ENCODE measurements at places on chromosomes 2 and 18. TPM values are rescaled to one million over a fixed set of nuclear protein-coding genes. Genes with fewer than 3 reads are reported as not detected.

GRCh38 chr2:11346023-11346482 lies 1.6 kb upstream of the ROCK2 start:
- DNase-seq: no peak

- DNase-seq: no peak
Observed at GRCh38 chr2:37421686-37422085, 77.3 kb downstream of the QPCT start.

DNA sequence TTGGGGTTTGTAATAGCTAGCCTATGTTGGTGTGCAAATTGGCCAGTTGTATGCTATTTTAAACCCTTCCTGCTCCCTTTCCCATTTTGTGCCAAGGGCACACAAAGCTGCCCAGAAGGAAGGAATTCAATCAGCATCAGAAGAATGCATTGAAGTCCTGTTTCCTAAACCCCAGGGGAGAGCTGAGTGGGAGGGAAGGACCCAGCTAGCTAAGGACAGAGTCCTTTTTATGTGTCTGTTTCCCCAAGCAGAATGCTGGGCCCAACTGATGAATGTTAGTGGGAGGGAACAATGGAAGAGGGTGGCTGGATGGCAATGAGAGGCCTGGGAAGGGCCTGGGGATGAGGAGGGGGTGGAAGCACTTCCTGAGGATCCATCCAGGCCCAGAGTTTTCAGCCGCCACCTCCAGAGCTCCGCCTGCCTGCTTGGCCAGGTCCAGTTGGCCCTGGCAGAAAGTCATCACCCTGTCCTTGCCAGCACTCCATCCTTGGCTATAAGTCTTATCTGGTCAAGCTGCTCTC lies 32.7 kb downstream of the MEX3C start:
- DNase-seq: no peak

GRCh38 chr2:238703436-238703835 lies 144.4 kb upstream of the TWIST2 start:
- DNase-seq: no peak

DNA sequence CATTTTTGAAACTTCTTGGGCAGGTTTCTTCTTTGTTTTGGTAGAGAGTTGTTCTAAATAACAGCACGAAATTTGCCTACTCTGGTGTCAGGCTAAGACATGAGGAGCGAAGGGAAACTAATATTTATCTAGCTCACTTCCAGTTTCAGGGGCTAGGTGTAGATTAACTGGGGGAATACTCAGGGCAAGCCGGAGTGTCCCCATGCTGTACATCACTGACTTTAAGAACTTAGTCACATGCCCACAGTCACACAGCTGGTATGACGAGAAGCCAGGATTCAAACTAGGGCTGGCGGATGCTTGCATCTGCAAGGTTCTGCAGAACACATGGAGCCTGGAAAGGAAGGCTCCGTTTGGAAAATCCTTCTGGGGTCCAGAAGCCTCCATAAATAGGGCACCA lies 133.3 kb downstream of the ALPK2 start:
- DNase-seq: no peak

DNA sequence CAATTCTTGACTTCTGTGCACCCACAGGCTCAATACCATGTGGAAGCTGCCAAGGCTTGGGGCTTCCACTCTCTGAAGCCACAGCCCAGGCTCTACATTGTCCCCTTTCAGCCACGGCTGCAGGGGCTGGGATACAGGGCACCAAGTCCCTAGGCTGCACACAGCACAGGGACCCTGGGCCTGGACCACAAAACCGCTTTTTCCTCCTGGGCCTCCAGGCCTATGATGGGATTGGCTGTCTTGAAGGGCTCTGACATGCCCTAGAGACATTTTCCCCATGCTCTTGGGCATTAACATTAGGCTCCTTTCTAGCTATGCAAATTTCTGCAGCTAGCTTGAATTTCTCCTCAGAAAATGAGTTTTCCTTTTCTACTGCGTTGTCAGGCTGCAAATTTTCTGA lies 29.7 kb downstream of the NUP35 start:
- DNase-seq: no peak

GRCh38 chr2:208101716-208102631 lies 22.4 kb downstream of the CRYGD start:
- DNase-seq: no peak

- DNase-seq: no peak
Observed at GRCh38 chr2:190679813-190680591, 31.1 kb downstream of the NAB1 start.

DNA sequence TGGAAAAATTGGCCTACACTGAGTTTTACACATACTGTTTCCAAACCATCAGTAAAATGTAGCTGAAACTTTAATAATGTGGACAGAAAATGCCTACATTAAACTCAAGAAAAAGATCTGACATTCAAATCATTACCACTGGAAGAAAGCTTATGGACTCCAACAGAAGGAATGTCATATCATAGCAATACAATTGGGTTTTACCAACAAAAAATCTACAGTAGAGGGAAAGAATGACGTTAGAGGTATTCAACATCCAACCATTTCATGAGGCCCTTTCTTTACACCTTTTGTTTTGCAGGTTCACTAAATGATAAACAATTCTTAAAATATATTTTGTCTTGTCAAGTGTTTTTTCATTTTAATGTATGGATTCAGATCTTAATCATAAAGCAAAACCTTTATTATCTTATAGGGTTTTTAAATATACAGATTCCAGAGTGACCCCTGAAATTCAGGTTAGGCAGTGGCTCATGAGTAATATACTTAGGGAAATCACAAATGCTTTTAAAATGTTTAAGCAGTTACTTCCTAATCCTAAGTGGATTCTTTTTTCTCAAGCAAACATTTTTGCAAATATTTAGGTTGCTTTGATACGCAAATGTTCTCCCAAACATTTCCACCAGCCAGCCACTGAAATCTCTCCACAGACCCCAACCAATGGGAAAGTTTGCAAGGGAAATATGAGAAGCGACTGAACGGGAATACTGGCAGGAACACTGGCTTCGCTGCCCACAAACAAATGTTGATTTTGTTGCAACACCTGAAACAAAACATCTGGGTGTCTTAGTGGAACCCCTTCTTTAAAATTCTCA lies 168.7 kb downstream of the TCF4 start:
- no peak for DNase-seq

- no peak for DNase-seq
Observed at GRCh38 chr2:108377815-108378630, at the start of gene SULT1C4. SULT1C4 (plus strand) TSS chr2:108377954; CDS start chr2:108378338, 384 bp downstream.

GRCh38 chr18:43405097-43405496 lies 127.8 kb upstream of the SYT4 start:
- no peak for DNase-seq

DNA sequence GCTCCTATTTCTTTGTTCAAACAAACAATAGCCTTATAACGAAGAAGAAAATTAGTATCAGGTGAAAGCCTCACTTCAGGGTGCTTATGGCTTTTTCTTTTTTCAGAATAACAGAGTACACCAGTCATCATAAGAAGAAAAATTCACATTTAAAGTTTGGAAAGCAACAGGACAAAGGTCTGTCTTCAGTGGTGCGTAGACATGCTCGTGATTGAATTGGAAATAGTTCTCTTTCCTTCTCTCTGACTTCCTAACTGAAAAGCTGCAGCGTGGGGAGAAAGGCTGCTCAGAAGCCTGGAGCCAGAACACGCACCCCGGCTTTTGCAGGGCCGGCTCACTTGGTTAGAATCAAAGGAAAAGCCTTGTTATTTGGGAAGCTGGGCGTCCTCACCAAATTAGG lies 127.6 kb upstream of the ZNF516 start:
- DNase-seq: no peak

DNA sequence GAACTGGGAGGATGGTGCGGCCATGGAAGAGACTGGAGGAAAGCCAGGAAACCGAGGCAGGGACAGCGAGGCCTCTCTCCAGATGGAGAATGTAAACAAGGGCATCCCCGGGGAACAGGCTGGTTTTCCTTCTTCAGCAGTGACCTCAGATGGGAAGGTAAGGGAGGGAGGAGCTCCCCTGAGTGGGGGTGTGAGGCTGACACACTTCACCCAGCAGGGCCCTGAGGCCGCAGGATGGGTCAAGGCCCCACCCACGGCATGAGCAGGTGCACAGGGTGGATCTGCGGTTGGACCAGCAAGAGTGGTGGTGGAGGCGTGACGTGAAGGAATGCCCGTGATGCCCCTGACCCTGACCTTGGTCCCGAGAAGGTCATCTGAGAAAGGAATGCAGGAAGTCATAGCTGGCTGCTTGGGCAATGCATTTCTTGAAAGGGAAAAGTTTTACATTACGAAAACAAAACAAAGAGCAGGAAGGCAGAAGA lies 48.1 kb downstream of the ADCY3 start:
- no peak for DNase-seq

DNA sequence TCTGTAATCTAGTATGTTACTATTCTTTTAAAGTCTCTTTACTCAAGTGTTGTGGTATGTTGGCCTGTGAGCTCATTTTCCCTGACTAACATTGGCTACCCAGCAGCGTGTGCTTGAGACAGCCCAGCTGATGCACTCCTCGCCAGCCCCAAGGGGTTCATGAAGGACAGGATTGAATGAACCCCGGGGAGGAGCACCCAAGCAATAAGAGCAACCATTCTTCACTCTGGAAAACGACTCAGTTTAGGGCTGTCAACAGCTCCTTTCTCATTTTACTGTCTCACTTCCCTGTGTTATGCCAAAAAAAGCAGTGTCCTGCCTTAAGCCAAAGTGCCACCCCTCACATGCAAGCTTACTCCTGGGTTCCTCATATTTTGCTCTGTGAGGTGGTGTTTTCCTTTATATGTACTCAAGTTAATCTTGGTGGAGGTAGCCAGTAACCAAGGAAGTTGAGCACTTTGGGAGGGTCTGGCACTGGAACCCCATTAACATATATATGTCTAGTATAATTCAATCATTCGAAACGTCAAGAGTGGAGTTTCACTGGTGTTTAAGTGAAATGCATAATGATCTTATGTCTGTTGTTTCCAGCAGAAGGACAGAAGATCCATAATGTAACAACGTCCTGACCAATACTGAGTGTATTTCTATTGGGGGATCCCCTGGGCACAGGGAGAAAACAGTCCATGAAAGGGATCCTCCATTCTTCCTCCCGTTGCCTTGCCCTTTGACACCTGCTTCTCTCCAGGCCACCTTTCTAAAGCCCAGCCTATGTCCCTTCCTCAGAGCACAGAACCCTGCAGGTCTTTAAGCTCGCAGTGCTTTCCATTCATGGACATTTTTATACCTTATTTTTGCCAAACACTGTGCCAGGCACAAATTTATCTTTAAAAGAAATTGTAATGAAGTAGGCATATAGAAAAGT lies 43.2 kb downstream of the ATIC start:
- no peak for DNase-seq

- no peak for DNase-seq
Observed at GRCh38 chr2:178307650-178308049, 113.3 kb downstream of the OSBPL6 start.

DNA sequence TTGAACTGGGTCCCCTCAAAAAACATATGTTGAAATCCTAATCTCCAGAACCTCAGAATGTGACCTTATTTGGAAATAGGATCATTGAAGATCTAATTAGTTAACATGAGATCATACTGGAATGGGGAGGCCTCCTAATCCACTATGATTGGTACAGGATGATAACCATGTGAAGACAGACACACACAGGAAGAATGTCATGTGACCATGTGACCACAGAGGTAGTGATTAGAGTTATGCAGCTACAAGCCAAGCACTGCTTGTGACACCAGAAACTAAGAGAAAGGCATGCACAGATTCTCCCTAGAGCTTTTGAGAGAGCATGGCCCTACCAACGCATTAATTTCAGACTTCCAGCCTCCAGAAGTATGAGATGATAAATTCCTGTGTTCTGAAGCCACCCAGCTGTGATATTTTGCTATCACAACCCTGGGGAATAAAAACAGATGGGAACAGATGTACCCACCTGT lies 47.0 kb upstream of the TGIF1 start:
- no peak for DNase-seq

GRCh38 chr2:186308347-186308746 lies 177.7 kb upstream of the ZC3H15 start:
- no peak for DNase-seq

DNA sequence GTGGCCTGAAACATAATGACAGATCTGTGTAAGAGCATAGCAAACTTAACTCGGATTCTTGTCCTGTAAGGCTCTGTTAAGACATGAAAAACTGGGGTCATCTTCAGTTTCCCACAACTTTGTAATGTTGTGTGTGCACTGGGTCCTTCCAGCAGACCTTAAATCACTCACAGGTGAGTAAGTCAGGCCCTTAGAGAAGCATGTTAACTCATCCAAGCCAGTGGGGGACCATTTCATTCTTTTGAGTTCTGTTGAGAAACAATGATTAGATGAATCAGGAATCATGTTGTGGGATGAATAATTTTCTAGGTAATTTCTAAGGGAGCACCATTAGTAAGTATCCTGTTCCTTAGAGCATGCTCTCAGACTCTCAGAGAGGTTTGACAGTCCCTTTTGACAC lies 167.1 kb downstream of the ESCO1 start:
- no peak for DNase-seq

DNA sequence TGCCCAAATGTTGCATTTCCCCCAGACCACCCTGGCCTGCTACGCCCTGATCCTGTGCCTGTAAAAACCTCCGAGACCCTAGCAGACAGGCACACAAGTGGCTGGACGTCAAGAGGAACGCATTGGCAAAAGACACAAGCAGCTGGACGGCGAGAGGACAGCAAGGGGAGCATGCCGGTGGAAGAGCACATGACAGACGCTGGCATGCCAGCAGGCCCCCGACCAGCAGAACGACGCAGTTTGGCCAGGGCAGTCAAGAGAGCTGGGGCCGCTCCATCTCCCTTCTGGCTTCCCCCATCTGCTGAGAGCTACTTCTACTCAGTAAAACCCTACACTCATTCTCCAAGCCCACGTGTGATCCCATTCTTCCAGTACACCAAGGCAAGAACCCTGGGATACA lies 42.1 kb downstream of the SAP130 start:
- no peak for DNase-seq

GRCh38 chr2:216418981-216419380 lies 6.7 kb downstream of the SMARCAL1 start:
- no peak for DNase-seq

DNA sequence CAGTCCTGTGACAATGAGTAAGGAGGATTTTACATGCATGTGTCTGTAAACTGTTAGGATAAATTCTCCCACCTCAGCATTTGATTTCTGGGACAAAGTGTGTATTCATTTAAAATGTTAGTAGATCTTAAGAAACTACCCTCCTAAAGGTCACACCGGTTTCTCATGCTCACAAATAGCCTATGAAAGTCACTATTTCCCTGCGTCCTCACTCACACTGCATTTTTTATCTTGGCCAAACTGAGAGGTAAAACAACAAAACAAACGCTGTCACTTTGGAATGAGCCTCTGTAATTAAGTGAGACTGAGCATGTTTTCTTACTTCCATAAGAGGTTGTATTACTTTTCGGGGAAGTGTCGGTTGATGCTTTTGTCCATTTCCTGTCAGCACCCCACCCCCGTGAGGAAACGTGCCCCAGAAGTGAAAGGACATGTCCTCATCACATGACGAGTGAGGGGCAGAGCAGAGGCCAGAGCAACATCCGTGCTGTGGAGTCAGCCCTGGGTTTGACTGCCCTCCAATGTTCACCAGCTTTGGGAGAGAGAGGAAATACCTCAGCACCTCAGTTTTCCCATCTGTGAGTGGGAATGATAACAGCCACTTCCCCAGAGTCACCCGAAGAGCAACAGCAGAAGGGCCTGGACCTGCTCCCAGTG lies 3.1 kb downstream of the GYPC start:
- DNase-seq: peak; percentile 90

GRCh38 chr2:36480636-36481035 lies 117.3 kb downstream of the FEZ2 start:
- no peak for DNase-seq

- no peak for DNase-seq
Observed at GRCh38 chr2:219054956-219055903, 5.5 kb downstream of the IHH start.

The METTL5 gene
- total RNA-seq: 42.6 TPM

The COLEC11 gene
- total RNA-seq: 0.75 TPM

The COL4A3 gene
- 1.1 TPM for total RNA-seq

The SERPINB3 gene
- total RNA-seq: 0.21 TPM

The NPPC gene
- not detected for total RNA-seq

Measured in ascending aorta (tissue), 2 donors.